ENCODE measurements at places on chromosomes 6 and 20.

DNA sequence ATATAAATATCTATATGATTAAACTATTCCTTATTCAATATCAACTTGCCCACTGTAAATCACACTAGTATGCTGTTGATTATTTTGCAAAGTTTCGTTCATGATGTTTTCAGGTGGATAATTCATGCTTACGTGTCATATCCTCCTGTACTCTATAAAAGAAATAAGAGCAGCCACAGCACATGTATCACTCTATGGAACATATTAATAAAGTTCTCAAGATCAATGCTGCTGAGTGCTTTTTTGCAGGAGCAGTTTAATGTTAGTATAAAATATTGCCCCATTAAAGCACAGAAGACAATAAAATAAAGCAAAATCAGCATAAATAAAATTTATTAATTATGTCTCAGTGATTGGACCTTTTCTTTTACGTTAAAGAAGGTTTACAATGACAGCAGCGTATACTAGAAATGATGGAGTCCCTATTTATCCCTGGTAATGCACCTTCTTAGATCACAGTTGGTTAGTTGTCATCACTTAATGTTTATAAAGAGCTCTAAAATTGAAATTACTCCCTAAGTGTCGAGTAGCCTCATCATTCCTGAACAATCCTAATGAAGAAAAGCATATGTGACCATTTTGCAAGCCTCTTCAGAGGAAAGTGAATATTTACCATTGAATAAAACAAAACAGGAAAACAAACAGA, 517.7 kb downstream of the EYS start:
- no peak for DNase-seq

DNA sequence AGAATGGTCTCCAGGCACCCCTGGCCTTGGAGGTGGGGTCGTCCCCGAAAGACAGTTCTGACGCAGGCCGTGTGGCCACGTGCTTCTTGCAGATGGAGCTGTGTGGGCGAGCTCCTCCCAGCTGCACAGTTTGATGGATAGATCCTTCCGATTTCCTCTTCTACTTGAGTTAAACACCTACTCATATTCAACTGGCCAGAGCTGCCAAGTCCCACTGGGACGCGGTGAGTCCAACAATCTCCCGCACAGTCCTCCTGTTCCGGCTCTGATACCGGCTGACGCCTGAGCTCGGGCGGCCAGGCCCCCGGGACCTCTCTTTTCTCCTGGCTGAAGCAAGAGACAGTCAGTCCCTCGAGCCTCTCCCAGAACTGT, 57.9 kb upstream of the DACT2 start:
- DNase-seq: no peak

GRCh38 chr20:38231531-38232121, 28.9 kb downstream of the KIAA1755 start:
- peak; percentile 59 for DNase-seq

DNA sequence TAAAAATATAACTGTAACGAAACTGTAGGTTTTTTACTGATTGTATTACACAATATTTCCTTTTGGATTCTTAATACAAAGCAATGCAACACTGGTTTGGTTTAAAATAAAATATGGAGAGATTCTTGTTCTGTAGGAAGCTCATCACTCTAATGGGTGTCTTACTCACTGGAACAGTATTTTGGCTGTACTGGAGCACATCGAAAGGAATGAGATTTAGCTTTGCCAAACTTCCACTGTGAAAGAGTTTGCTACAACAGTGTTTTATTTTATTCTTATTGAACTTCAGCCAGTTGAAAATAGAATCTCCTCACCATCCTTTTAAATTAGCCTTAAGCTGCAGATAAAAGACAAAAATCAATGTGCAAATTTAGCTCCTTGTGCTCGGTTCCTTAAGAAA, 230.7 kb upstream of the QKI start:
- DNase-seq: no peak

DNA sequence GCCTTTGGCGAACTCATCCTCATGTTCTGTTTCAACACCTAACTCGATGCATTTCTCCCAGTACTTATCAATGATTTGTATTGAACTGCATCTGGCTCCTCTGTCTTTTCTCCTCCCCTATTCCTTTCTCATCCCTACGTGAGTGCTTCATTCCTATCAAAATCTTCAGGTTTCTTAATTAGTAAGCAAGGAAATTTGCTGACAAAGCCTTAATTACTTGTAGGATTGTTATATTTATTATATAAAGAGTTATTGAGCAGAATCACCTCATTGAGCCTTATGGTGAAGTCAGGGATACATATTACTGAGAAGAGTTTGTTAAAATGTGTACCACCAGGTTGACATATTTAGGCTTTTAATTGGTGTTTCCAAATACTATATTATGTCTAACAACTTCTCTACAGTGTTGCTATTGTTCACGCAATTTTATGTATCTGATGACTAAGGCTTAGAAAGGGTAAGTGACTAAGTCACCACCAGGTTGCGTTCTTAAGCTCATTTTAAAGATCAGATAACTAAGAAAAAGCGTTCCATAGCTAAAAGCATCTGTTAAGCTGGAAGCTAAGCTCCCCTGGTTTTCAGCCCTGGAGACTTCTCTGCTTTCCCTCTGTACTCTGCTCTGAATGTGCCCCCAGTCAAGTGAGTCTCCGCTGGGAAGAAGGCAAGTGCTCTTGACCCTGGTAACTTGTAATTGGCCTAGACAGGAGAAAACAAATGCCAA, 18.9 kb downstream of the SCGN start:
- no peak for DNase-seq

Data from IMR-90 (cell line).